ENCODE measurements at places on chromosomes 3 and 15.

- DNase-seq, result no peak
Measured at GRCh38 chr15:85031944-85032558, 50.4 kb downstream of the PDE8A start.

DNA sequence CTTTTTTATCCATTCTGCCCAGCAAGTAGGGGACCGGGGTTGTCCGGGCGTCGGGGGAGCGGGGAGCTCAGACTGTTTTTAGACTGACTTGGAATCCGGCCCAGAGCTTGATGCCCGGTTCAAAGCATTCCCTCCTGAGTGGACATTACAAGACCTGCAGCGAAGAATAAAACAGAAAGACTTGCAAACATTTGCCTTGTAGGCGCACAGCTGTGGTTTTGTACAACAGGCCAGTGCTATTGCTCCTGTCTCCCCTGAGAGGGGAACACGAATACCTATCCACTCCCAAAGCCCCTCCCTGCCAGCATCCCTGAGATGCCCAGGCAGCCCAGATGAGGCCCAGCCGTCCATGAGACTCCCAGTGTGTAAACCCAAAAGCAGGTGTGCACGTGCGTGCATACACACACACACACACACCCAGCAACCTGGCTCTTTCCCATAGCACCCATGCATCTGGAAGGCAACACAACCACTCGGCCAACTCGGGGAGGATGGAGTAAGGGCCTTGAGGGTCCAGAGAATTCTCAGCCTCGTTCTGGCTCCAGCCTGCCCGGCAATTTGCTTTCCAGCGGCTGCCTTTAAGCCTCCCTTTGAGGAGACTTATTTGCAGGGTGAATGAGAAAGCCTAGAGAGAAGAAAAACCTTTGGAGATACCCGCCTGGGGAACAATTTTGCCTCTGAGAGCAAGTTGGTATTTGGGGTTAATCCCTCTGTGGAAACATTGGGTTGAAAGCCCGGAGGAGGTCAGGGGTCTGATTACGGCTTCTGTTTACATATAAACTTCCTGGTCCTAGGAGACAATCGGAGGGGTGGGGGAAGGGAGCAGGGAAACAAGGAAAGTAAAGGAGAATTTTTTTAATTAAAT is 161.0 kb upstream of the HES1 start:
- DNase-seq, result no peak

- DNase-seq, result no peak
Measured at GRCh38 chr3:149604125-149604875, 53.5 kb downstream of the WWTR1 start.

DNA sequence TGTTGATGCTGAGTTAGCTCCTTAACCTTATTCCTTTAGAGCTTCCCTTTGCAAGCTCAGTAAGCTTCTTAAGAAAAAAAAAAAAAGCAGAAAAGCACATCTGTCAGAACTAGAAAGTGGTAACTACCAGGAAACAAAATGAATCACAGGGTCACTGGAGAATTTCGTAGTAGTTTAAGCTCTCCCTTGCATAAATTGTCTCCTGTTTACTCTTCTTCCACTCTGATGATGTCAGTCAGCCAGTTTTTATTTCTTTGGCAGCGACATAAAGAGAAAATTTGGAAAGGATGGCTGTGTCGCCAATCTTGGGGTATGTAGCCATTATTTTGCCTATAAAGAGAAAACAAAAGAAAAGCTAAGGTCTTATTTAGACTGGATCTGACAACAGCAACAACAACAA is 3.2 kb upstream of the GABRR3 start:
- DNase-seq, result peak; percentile 56

GRCh38 chr3:89232155-89232554 is 124.7 kb downstream of the EPHA3 start:
- DNase-seq, result no peak

- no peak for DNase-seq
Measured at GRCh38 chr3:25573386-25574171, 91.1 kb downstream of the TOP2B start.

GRCh38 chr3:189944285-189945145 is 176.2 kb downstream of the P3H2 start:
- DNase-seq, result no peak

DNA sequence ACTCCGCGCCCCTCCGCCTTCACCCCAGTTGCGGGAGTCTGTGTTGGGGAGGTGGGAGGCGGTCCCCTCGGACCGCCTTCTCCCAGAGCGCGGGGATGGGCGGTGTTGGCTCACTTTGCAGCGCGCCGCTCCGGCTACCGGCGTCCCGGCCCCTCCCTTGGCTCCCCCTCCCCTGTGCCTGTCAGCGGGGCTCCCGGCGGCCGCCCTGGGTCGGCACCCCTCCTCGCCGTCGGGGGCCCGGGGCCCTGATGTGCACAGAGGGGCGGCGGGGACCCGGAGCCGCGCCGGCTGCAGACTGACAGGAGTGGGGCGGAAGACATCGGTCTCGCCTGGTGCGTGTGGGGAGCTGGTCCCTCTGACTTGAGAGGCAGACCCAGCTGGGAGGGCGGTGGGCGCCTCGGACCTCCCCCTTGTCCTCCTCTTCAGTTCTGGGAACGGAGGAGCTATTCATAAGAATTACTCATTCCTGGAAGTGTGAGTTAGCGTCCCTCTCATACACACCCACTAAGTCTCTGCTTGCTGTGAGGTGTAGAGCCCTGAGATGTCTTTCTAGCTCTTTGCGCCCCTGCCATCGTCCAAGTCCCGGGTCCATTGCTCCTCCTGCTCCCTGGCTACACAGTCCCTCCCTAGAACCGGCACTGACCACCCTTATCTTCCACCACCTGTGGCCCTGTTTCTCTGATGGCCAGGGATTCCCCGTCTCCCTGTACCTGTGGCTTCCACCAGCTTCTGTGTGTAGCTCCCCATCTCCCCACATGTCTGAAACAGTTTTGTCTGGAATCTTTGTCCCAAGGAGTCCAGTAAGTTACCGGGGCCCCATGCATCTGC is 42.3 kb upstream of the ROPN1 start:
- DNase-seq, result no peak

DNA sequence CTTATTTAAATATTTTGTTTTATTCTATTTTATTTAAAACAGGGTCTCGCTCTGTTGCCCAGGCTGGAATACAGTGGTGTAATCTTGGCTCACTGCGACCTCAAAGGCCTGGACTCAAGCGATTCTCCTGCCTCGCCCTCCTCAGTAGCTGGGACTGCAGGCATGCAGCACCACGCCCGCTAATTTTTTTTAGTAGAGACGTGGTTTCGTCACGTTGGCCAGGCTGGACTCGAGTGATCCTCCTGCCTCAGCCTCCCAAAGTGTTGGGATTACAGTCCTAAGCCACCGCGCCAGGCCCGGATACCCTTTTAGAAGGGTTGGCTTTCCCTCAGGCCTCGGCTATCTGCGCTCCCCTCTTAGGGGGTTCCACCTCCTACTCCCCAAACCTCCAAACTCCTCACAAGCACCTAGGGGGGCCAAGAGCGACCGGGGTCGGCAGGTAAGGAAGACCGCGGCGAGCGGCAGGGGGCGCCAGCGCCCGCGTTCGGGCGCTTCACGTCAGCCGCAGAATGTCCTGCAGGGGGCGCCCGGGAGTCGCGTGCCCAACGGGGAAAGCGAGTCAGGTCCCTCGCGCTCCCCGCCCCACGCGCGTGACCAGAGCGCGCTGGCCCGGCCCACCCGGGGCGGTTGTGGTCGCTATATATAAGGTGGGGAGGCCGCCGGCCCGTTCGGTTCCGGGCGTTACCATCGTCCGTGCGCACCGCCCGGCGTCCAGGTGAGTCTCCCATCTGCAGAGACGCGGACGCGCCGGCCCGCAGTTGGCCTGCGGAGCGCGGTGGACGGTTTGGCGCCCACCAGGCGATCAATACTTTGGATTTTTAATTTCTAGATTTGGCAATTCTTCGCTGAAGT is 51.8 kb upstream of the GATM start:
- peak; percentile 25 for DNase-seq

GRCh38 chr3:114496021-114496434 is 202.2 kb downstream of the TIGIT start:
- DNase-seq, result peak; percentile 54

DNA sequence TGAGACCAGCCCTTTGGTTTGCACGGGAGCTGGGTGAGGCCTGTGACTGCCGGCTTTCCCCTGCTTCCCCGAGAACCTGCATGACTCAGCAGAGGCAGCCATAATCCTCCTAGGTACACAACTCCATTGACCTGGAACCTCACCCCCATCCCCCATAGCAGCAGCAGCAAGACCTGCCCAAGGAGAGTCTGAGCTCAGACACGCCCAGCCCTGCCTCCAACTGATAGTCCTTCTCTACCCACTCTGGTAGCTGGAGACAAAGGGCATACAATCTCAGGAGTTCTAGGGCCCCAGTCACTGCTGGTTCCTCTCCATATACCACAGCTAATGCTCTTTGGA is 141.0 kb upstream of the ARHGEF26 start:
- no peak for DNase-seq

GRCh38 chr3:150210461-150211110 is 197.5 kb upstream of the TSC22D2 start:
- DNase-seq, result no peak

- no peak for DNase-seq
Measured at GRCh38 chr3:119595639-119596334, 1.9 kb upstream of the PLA1A start.

GRCh38 chr3:188296761-188297612 is 143.0 kb downstream of the LPP start:
- peak; percentile 62 for DNase-seq

DNA sequence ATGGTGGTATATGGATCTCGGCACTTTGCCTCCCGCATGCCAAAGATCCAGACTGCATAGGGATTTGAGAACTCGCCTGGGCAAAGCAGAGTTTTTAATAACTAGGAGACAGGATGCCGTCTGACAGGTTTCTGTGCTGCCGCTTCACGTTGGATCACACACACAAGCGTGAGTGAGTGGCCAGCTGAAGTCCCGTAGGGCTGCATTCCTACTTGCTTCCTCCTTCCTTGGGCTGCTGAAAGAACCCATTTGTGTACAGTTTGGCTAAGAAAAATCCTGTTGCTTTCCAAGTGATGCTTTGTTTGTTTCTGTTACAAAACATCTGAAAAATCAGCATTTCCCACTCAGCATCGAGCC is 604.3 kb upstream of the CFAP20DC start:
- peak; percentile 25 for DNase-seq

DNA sequence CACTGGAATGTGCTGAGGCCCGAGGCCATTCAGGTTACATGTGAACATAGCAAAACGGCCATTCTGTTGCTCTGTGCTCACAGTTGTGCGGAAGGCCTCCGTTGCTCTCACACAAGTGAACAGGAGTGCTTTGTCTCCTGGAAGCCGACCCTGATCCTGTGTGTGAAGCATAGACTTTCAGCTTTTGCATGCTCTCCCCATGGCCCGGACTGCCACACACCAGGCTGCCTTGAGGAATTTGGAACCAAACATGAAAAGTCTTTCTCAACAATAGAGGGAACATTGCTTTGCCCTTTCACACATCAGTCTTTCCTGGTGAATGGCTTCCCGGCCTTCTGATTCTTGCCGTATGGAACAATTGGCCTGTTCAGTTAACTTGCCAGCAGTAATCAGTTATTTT is 154.8 kb upstream of the LRIG1 start:
- no peak for DNase-seq

- no peak for DNase-seq
Measured at GRCh38 chr3:43296565-43296964, 10.2 kb downstream of the SNRK start.

DNA sequence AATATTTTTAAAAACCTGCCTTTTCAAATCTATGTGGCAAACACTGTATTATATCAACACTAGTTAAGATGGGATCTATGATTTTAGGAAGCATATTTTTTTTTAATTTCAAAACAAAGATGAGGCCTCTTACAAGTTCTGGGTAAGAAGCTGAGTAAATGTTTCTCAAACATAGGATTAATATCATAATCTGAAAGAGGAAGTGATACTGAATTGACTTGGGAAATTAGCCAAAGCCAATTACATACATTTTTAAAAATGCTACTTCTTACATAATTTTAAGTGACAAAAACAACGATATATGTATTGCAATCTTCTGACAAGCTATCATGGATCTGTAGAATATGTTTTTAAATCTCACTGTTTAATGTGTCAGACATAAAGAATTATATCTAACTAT is 135.1 kb upstream of the UBP1 start:
- DNase-seq, result no peak

DNA sequence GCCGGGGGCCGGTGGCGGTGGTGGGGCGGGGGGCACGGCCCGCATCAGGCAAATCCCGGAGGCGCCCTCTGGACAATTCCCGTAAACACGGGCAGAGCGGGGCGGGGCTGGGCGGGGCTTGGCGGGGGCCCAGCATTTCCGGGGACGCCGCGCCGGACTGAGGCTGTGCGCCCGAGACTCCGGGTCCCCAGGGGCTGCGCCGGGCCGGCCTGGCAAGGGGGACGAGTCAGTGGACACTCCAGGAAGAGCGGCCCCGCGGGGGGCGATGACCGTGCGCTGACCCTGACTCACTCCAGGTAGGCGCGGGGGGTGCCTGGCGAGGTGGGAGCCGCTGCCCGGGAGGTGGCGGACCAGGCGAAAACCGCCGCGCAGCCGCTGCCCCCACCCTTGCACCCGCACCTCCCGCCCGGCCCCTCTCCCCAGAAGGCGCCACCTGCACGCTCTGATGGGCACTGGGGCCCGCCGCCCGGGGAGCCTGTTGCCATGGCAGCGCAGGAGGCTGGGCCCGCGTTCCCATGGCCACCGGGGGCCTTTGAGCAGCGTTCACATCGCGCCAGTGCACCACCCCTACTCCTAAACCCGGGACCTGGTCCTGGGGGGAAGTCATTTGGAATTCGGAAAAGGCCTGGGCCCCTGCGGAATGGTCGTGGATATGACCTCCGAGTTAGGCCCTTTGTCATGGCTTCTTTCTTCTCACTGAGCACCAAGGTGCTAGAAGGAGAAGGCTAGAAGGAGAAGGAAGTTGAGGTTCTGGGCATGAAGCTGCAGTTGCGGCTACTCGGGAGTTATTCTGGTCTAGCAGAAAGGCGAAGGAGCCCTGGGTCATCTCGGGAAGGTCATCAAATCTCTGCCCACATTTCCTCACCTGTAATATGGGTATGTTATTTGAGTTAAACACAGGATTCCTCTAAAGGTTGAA is 16.1 kb upstream of the SEMA4B start:
- DNase-seq, result no peak

- DNase-seq, result no peak
Measured at GRCh38 chr3:44529927-44530326, 25.1 kb upstream of the ZKSCAN7 start.

- no peak for DNase-seq
Measured at GRCh38 chr15:51266656-51267050, 71.7 kb downstream of the CYP19A1 start.

DNA sequence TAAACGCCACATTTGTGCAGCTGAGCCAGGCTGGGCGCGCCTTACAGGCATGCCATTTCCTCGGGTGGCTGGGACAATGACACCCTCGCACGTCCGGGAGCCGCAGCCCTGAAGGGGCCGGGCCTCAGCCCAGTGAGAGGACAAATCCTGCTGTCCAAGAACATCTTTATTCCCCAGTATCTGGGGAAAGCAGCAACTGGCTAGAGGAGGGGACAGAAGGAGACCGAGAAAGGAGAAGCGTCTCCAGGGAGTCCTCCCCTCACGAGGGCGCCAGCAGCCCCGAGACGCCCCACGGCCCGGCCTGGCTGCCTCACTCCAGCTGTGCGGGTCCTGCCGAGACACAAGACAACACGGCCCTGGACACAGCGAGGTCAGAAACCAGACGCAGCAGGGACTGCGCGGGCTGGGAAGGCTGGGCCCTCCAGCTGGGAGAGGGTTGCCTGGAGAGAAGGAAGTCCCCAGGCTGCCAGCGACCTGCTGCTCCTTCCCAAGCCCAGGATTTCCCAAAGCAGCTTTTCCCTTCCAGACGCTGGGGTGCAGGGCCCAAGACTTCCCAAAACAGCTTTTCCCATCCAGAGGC is 130.2 kb downstream of the CHSY1 start:
- peak; percentile 18 for DNase-seq

GRCh38 chr15:73357999-73358665 is 10.6 kb downstream of the HCN4 start:
- no peak for DNase-seq

- no peak for DNase-seq
Measured at GRCh38 chr3:183590442-183590841, 34.9 kb upstream of the KLHL6 start.

Data from stromal cell of bone marrow (primary cell).